ENCODE measurements at places on chromosomes 12 and 14. TPM values are rescaled to one million over a fixed set of nuclear protein-coding genes. Genes with fewer than 3 reads are reported as not detected.
A peak's percentile ranks its signal among the peaks of the same experiment; 100 is the strongest.

Gene GOLGA3
- 51.3 TPM for total RNA-seq

Gene MIP
- total RNA-seq = not detected

DNA sequence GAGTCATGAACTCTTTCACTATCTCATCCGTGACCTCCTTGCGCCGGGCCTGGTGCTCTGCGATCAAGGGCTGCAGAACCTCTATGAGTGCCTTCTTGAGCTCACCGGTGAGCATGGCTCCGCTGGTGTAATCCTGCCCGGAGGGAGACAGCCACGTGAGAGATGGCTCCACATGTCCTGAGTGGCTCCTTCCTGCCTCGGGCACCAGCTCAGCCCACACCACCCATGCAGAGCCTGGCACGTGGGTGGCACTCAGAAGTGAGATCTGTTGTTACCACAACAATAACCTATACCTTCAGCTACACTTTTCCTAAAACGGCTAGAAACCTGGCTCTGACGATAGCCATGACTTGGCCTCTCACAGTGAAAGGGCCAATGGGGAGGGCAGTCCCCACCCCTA is 11.8 kb downstream of the SLC25A47 start:
- no peak overlapping the region for H3K27ac ChIP-seq
- peaks cover 14% of the 10 kb centered on the region for H3K4me1 ChIP-seq
- no peak for DNase-seq
- peaks cover 46% of the 10 kb centered on the region for H3K36me3 ChIP-seq
- H3K27me3 ChIP-seq = no peaks in the 10 kb centered on the region

- peaks cover 23% of the 10 kb centered on the region for H3K36me3 ChIP-seq
- no peak overlapping the region for H3K27ac ChIP-seq
- no peak for DNase-seq
- peaks cover 9% of the 10 kb centered on the region for H3K4me1 ChIP-seq
- no peaks in the 10 kb centered on the region for H3K27me3 ChIP-seq
- H3K4me3 ChIP-seq = no peak overlapping the region
These were observed 10.1 kb downstream of the TAS2R43 start for GRCh38 chr12:11081987-11082386.

- peaks cover 32% of the 10 kb centered on the region for H3K36me3 ChIP-seq
- DNase-seq = no peak
- no peak overlapping the region for H3K27ac ChIP-seq
- no peak overlapping the region for H3K4me3 ChIP-seq
- H3K4me1 ChIP-seq = no peaks in the 10 kb centered on the region
These were observed 23.1 kb downstream of the FBRSL1 start for GRCh38 chr12:132513070-132513398.

- peaks cover 52% of the 10 kb centered on the region for H3K27me3 ChIP-seq
- H3K27ac ChIP-seq = no peak overlapping the region
- no peaks in the 10 kb centered on the region for H3K36me3 ChIP-seq
- DNase-seq = no peak
- no peak overlapping the region for H3K4me3 ChIP-seq
These were observed 48.7 kb upstream of the PLXNC1 start for GRCh38 chr12:94099632-94100031.

GRCh38 chr12:118377884-118378470 is 1.6 kb downstream of the SUDS3 start:
- peaks cover 32% of the 10 kb centered on the region for H3K4me1 ChIP-seq
- H3K36me3 ChIP-seq = peaks cover 39% of the 10 kb centered on the region
- DNase-seq = peak; percentile 69

Gene TDRD9
- 3.1 TPM for total RNA-seq

DNA sequence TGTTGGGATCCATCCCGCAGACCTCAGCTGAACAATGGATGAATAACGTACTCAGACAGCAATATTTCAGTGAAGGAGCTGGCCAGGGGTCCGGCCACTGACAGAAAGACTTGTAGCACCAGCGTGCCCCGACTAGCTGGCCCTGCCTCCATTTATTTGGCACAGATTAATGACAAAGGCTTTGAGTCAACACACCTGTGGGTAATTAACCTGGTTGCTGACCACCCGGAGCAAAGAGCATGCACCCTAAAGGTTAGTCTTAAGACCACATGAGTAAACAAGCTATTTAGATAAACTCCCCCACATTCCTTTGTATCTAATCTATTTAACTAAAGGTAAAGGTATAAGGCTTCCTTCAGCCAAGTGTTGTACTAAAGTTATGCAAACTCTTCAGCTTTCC is 868.6 kb downstream of the LRFN5 start:
- H3K27ac ChIP-seq = no peak overlapping the region
- H3K27me3 ChIP-seq = no peaks in the 10 kb centered on the region
- H3K4me3 ChIP-seq = no peak overlapping the region
- no peaks in the 10 kb centered on the region for H3K4me1 ChIP-seq

- peaks cover 71% of the 10 kb centered on the region for H3K4me1 ChIP-seq
- H3K36me3 ChIP-seq = peaks cover 1% of the 10 kb centered on the region
- no peak for DNase-seq
- no peaks in the 10 kb centered on the region for H3K27me3 ChIP-seq
- peak overlapping the region; percentile 67 for H3K27ac ChIP-seq
- no peak overlapping the region for H3K4me3 ChIP-seq
These were observed 5.9 kb downstream of the VTI1B start for GRCh38 chr14:67668559-67668958.
